Activated CD4-positive, alpha-beta T cell treated with anti-CD3 and anti-CD28 coated beads for 1 hour (primary cell): ENCODE measurements at places on chromosomes 12 and 14.

- DNase-seq, result no peak
These were observed 94.4 kb downstream of the BICD1 start for GRCh38 chr12:32201096-32201495.

GRCh38 chr12:32457251-32458025 is 58.1 kb downstream of the FGD4 start:
- no peak for DNase-seq

DNA sequence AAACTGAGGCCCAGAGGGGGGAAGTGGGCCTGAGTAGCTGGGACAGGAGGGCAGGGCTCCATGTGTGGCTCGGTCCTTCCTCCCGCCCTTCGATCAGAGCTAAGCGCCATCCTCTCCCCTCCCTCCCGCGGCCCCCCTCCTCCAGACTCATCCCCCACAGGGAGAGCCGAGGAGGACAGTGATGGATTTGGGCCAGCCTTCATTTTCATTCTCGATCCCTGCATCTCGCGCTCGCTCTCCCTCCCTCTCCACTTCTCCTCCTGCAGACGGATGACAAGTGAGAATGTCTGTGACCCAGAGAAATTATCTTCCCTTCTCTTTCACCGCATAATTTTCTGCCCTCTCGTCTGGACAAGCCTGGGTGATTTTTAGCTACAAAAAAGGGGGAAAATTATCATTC is 183.3 kb downstream of the RBM19 start:
- no peak for DNase-seq

GRCh38 chr12:4216187-4216927 is 57.2 kb upstream of the CCND2 start:
- no peak for DNase-seq

DNA sequence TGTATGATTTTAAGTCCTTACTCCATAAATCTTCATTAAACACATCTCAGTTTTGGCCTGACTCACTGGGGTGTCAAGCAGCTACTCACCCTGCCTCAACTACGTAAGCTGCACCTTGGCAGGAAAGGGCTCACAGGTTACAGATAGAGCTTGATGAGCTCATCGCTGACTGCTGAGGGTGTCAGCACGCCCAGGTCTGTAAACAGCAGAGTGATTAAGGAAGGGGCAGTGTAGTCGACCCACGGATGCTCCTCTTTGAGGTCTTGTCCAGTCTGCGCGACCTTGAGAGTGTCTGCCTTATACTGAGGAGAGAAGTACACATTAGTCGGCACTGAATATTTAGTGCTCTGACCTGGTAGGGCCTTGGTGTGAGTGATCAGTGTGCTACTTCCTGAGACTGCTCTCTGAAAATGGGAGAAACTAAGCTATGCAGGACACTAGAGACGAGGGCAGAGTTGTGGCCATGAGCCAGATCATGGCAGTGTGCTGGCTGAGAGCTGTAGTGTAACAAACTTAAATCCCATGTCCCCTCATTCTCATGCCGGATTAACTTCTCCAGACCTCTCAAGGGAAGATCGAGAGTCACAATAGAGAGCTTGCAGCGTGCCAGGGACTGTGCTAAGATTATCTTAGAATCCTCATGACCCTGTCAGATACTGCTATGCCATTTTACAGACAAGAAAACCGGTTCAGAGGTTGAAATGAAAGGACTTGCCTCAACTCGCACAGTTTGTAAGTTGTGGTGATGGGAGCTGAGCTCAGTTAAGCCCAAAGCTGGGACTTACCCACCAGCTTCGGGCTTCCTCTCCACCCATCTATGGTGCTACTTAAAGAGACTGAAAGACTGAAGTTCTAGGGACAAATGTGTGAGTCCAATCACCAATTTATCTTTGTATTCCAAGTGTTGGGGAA is 11.6 kb downstream of the EIF2B1 start:
- no peak for DNase-seq

DNA sequence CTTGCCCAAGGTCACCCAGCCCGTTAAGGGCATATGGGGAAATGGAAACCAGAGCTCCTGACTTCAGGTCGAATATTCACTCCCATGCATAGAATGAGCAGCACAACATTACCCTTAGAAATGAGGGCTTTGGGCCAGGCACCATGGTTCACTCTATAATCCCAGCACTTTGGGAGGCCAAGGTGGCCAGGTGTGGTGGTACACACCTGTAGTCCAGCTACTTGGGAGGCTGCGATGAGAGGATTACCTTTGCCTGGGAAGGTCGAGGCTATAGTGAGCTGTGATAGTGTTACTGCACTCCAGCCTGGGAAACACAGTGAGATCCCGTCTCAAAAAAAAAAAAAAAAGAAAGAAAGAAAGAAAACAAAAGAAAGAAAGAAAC is 341.0 kb upstream of the TMPO start:
- no peak for DNase-seq

- DNase-seq, result no peak
These were observed 16.7 kb downstream of the FNTB start for GRCh38 chr14:65003394-65003793.

GRCh38 chr14:57066887-57067513 is 201.7 kb downstream of the EXOC5 start:
- DNase-seq, result no peak

GRCh38 chr14:57820581-57820980 is 45.3 kb downstream of the SLC35F4 start:
- no peak for DNase-seq

- no peak for DNase-seq
These were observed 26.3 kb downstream of the ITGA7 start for GRCh38 chr12:55681142-55682077.

GRCh38 chr12:98253207-98254037 is 262.0 kb upstream of the TMPO start:
- no peak for DNase-seq

DNA sequence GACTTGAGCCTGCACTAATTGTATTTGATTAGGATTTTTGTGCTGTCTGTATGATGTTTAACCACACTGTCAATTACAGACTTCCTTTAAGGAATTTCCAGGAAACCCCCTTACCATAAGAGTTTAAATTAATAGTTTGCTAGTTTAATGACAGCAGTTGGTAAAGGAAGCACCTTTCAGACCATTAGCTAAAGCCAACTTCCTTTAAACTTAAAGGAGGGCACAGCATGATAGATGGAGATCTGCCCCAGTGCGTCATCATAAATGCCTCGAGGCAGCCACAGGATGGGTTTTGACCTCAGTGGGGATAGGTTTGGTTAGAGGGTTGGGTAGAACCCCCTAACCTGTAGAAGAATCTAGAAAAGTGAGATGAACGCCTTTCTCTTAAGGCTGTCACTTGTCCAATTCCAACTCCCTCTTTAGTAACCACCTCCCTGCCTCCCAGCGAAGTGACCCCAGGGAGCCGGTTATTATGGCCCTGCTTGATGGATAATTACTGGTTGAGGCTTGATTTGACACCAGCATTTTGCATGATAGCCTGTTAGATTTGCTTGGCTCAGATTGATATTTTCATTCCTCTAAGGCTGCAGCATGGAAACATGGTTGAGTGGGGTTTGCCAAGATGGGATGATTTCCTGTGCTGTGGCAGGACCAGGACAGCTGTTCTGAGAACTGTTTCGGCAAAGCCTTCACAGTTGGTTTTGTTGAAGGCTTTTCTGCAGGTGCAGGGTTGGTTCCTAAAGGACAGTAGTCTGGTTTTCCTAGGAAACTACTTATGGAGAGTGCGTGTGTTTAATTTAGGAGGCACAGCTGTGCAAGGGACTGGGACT is 62.7 kb downstream of the CHST11 start:
- no peak for DNase-seq

DNA sequence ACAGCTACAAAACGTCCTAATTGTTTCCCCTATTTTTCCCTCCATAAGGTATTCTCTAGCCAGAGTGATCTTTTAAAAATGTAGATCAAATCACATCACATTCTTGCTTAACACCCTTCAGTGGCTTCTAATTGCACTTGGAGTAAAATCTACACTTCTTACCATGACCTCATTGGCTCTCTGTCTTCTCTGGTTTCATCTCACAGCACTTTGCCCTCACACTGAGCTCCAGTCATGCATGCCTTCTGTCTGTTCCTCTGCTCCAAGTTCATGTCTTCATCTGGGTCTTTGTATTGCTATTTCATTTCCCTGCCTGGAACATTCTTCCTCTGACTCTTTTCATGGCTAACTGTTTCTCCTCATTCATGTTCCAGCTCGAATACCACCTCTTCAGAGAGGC is 220.4 kb upstream of the GARIN6 start:
- DNase-seq, result no peak

DNA sequence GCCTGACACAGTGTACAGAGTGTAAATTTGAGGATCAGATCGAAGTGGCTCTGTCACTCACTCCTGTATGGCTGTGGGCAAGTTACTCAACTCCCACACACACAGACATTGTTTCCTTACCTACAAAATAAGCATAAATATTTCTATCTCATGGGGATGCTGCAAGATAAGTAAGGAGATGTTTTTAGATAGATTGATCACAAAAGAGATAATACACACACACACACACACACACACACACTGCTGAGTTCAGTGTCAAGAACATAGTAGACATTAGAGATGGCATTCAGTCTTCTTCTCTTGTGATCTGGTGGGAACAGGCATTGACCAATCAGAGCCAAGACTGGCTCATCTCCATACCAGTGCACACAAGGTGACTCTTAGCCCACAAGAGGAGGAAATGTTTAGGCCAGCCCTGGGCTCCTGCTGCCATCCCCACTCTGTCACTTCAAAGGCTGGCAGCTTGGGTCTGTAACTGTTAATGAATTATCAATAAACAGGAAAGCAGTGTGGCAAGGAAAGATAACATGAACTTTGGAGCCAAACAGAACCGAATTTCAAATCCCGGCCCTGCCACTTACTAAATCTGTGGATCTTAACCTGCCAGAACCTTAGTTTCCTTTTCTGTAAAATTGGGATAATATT is 3.4 kb upstream of the RNASE8 start:
- DNase-seq, result no peak

- DNase-seq, result no peak
These were observed 43.0 kb upstream of the FUT8 start for GRCh38 chr14:65369560-65369959.

- DNase-seq, result no peak
These were observed 14.7 kb upstream of the MFAP5 start for GRCh38 chr12:8677362-8677761.

DNA sequence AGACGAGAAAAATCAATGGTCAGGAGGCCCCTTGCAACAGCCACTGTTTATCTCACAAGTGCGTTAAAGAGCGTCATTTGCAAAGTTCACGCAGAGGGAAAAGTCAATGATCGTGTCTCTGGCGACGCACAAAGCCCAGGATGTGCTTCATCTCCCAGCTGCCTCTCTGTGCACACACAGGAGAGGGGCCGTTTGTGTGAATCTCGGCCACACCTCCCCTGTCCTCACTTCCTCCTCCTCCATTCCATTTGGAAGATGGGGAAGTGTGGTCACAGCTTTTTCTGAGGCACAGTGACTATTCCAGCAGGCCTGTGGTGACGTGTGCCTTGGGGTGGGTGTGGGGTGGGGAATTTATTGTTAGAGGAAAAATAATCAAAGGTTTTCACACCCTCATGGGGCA is 90.4 kb downstream of the RBM19 start:
- DNase-seq, result no peak

- DNase-seq, result no peak
These were observed 704 bp downstream of the ATP2B1 start for GRCh38 chr12:89707703-89708564.
